ENCODE measurements at places on chromosomes 6 and 20.

DNA sequence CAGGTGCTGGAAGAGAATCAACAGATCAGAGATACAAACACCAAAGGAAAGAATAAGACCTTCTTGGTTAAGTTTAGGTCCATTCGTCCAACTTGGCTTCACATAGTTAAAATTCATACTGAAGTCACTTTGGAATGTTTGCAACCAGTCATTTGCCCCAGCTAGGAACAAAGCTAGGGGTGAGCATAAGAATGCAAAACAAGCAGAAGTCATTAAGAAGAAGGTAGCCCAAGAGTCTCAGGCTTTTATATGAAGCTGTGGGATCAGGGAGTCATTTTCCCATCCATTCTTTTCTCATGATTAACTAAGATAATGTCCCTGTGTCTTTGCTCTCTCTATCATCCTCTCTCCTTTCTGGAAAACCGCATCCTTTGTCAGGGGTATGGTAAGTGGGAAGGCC is 51.5 kb upstream of the TMEM170B start:
- DNase-seq, result no peak
- no peaks in the 10 kb centered on the region for H3K4me1 ChIP-seq
- no peaks in the 10 kb centered on the region for H3K36me3 ChIP-seq
- H3K27ac ChIP-seq, result no peak overlapping the region
- no peaks in the 10 kb centered on the region for H3K27me3 ChIP-seq

DNA sequence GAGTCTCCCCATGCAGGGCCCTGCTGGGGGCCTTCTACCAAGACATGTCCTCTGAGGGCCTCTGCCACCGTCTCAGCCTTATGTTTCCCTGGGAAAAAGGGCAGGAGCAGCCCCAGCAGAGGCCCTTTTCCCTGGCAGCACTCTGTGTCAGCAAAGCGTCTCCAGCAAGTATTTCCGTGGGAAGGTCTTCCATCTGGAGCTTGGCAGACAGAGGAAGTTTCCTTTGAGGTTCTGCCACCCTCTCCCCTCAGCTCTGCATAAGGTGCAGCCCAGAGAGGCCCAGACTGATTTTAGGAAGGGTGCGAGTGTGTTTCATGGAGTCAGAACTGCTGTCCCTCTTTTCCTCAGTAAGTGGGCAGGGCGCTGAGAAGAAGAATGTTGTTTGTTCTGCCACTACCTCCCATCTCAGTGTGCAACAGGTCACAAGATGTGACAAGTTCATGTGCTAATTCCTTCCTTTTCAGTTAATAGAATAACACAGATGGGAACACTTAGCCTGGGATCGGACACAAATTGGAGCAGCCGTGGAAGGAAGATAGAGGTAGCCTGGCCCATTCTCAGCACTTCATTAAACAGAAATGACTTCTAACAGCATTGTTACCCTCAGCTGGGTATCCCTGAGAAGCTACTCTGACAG is 784.4 kb downstream of the MAFB start:
- no peaks in the 10 kb centered on the region for H3K27me3 ChIP-seq
- peaks cover 3% of the 10 kb centered on the region for H3K4me1 ChIP-seq
- no peak overlapping the region for H3K27ac ChIP-seq
- H3K36me3 ChIP-seq, result no peaks in the 10 kb centered on the region

DNA sequence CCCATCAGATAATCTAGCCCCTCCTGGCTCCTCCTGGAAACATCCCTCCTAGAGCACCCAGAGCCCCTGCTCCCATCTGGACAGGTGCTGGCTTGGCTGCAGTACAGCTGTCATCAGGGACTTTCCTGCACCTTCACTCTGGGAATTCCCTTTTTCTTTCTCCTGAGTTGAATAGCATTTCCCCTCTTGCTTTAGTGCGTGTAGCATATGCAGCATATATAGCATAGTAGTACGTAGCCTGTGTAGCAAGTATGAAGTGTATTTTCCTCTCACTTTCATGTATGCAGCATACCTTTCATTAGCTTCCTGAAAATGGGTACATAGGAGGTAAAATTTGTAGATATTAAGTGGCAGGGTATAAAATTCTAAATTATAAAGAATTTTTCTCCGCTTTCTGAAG is 352.9 kb downstream of the ESR1 start:
- peaks cover 47% of the 10 kb centered on the region for H3K36me3 ChIP-seq
- no peak overlapping the region for H3K27ac ChIP-seq
- H3K27me3 ChIP-seq, result no peaks in the 10 kb centered on the region
- DNase-seq, result no peak

- DNase-seq, result no peak
- no peaks in the 10 kb centered on the region for H3K27me3 ChIP-seq
- no peak overlapping the region for H3K4me3 ChIP-seq
Observed at GRCh38 chr6:116395647-116396046, 24.9 kb downstream of the DSE start.

GRCh38 chr6:137811121-137811915 is 55.7 kb upstream of the TNFAIP3 start:
- no peaks in the 10 kb centered on the region for H3K4me1 ChIP-seq
- no peak overlapping the region for H3K27ac ChIP-seq
- peak; percentile 82 for DNase-seq
- H3K4me3 ChIP-seq, result no peak overlapping the region

DNA sequence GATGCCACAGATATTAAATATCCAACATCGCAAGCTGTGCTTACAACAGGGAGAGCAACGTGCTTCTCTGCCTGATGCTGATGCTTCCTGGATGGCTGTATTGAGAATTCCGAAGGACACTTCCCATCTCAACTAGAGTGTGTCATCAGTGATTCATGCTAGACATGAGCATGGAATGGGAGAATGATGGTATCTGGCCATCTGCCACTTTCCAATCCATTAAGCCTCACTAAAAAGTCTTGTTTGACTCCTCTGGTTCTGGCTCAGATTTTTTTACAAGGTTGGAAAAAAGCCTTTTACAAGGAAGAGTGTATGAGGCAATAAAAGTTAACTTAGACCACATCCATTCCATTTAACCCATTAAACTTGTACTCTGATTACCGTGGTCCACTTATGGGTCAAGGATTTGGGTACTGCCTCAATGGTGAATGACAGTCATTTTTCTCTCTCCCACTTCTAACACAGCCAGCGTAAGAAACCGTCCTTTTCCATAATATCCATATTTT is 265.3 kb downstream of the UST start:
- no peaks in the 10 kb centered on the region for H3K36me3 ChIP-seq
- no peaks in the 10 kb centered on the region for H3K27me3 ChIP-seq

- H3K27me3 ChIP-seq, result no peaks in the 10 kb centered on the region
- H3K36me3 ChIP-seq, result peaks cover 38% of the 10 kb centered on the region
- DNase-seq, result no peak
- H3K27ac ChIP-seq, result no peak overlapping the region
- peaks cover 33% of the 10 kb centered on the region for H3K4me1 ChIP-seq
Observed at GRCh38 chr6:56536536-56536935, 106.2 kb downstream of the DST start.

Data from right atrium auricular region (tissue), 2 donors.